Stimulated activated CD4-positive, alpha-beta T cell treated with anti-CD3 and anti-CD28 coated beads, Interleukin-4, amount 100 ng/mL, for 1 hour (primary cell): ENCODE measurements at places on chromosomes 12 and 14.

GRCh38 chr12:113158439-113159203 is 9.1 kb downstream of the CFAP73 start:
- no peak for DNase-seq

DNA sequence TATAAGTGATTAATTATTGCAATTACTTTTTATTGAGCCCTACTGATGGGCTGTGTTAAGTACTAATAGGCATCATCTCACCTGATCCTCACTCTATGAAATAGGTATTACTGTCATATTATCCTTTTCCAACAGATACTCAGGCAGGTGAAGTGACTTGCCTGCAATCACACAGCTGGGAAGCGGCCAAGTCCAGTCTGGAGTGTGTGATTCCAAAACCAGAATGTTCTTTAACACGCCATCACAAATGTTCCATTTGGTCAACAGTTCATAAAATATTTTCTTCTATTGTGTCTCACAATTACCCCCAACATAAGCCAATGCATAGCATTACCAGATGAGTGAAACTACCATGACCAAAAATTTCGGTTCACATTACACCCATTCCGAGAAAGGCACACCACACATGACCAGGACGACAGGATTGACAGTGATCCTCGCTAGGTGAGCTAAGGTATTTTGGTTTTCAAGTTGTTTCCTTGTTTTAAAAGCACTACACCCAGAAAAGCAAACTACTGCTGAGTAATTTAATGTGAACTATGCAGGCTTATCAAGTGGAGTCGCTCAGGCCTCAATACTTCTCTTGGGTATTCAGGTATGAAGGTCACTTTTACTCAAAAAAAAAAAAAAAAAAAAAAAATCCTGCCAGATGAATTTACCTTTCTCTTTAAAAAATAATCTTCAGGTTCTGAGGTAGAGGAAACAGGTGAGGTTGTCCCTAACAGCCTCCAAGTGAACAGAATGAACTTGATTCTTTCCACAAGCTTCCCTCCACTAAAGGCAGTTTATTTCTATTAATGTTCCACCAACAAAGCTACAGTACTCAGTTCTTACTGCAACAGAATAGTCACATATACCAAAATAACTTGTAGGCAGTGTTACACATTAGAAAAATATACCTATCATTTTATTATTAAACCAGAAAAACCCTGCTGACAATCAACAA is 2.4 kb downstream of the VPS37B start:
- DNase-seq: no peak

DNA sequence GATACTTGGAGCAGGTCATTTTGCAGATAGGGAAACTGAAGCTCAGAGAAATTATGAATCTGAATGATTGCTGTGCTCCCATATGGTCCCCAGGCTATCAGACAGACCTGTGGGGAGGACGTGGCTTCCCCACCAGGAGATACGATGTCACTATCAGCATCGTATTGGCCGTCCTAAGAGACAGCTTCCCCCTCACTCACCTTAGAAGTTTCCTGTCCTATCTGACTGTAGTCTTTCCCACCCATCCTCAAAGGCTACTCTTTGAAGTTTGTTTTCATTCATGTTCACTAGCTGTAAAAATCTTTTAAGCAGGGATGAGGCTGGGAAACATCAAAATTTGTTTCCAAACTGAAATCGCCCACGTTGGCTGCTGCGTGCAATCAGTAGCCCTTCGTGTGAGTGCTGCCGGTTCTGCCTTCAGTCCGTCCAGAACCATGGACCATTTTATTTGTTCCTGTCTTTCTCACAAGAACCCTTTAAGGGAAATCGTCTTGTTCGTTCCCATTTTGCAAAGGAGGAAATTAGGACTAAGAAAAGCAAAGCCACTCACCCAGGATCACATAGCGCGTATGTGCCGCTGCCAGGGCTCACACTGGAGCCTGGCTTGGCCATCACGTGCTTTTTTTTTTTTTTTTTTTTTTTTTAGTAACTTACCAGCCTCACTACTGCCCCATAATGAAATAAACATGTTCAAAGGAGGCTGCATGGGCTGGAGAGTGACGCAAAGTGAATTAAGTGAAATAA is 1.0 kb upstream of the KDM2B start:
- DNase-seq: no peak

GRCh38 chr14:59305231-59305630 is 116.8 kb downstream of the DAAM1 start:
- no peak for DNase-seq

- DNase-seq: no peak
These were observed 192.6 kb upstream of the BCL2L14 start for GRCh38 chr12:11877869-11878780.
